ENCODE measurements at places on chromosomes 16 and 17.

GRCh38 chr16:56401482-56401881, 23.9 kb downstream of the AMFR start:
- DNase-seq: no peak

GRCh38 chr17:57279432-57279831, 23.1 kb downstream of the MSI2 start:
- no peak for DNase-seq

DNA sequence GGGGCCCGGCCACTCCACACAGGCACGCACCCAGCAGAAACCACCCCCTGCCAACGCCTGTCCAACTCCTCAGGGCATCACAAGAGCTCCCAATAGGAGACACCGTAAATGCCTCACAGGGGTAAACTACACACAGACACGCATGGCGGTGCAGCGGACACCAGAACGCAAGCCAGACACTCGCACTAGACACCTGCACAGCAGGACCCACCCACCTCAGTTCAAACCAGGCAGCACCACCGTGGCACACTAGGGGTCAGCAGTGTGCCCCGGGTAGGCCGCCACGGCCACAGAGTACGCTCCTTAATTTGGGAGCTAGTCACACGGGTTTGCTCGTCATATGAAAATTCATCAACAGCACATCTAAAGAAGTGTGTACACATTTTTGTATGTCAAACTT, 3.4 kb downstream of the SLC38A10 start:
- DNase-seq: peak; percentile 45

- peak; percentile 38 for DNase-seq
Observed at GRCh38 chr16:87765473-87765775, 362 bp downstream of the KLHDC4 start.

DNA sequence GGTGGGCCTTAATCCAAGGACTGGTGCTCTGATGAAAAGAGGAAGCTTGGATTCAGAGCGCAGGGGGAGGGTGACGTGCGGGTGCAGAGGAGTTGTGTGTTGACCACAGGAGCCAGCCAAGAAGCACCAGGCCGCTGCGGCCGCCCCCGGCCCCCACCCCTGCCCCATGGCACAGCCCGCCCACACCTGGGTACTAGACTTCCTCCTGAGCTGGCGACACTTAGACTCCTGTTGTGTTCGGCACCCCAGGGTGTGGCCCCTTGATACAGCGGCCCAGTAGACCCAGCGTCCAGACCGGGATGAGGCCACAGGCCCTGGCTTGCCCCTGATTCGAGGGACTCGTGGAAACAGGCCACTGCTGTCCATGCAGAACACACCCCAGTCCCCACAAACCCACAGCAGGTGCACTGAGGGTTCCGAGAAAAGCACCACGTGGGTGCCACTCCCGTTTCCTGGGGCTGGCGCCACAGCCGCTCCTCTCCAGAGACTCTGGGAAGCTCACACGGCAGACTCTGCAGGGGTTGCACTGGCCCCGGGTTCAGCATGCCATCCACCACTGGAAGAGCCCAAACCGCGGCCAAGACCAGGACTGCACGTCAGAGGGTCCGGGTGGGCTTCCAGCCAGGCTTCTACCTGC, 5.7 kb upstream of the SNAI3 start:
- no peak for DNase-seq
